Activated T-helper 1 cell treated with anti-CD3 and anti-CD28 coated beads, Interleukin-2, amount 50 U/mL, for 16 hours (primary cell): ENCODE measurements at places on chromosomes 2 and 18.

DNA sequence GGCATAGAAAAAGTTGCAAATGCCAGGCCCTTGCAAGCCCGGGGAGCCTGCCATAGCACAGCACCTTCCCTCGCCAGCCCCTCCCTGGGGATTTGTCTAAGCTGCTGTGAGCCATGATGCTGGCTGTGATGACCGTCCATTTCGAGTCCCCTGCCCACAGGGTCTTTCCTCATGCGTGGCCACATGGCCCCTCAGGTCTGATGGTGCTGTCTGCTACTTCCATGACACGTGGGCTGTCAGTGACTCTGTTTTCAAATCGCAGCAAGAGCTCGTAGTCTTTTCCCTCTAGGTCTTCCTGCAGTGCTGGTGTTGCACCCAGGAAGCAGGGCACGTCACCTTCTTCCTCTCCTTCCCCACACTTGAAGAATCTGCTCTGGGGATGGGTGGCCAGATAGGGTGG, 15.5 kb upstream of the GNAL start:
- no peak for DNase-seq

- no peak for DNase-seq
These were observed 42.6 kb downstream of the PNO1 start for GRCh38 chr2:68200157-68200787.

- peak; percentile 26 for DNase-seq
These were observed 40.1 kb downstream of the ODC1 start for GRCh38 chr2:10407841-10408648.

DNA sequence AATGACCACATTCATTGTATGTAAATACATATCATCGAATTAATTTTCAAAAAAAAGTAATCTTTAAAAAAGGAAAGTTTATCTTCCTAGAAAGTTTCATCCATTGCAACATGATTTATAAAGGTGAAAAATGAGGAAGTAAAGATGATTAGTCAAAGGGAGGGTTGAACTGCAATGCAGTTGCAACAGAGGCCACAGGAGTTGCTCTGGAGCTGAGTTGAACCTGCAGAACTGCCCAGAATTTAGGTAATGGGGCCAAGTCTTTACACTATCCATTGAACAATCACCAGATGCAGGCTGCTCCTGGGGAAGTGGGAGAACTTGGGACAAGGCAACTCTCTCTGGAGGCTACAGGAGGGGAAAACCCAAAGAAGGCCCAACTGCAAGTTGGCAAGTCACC, 390.7 kb downstream of the METTL4 start:
- DNase-seq: no peak

GRCh38 chr2:71531522-71532047, 78.2 kb downstream of the DYSF start:
- DNase-seq: no peak

GRCh38 chr2:62736899-62737559, 31.5 kb downstream of the EHBP1 start:
- no peak for DNase-seq

DNA sequence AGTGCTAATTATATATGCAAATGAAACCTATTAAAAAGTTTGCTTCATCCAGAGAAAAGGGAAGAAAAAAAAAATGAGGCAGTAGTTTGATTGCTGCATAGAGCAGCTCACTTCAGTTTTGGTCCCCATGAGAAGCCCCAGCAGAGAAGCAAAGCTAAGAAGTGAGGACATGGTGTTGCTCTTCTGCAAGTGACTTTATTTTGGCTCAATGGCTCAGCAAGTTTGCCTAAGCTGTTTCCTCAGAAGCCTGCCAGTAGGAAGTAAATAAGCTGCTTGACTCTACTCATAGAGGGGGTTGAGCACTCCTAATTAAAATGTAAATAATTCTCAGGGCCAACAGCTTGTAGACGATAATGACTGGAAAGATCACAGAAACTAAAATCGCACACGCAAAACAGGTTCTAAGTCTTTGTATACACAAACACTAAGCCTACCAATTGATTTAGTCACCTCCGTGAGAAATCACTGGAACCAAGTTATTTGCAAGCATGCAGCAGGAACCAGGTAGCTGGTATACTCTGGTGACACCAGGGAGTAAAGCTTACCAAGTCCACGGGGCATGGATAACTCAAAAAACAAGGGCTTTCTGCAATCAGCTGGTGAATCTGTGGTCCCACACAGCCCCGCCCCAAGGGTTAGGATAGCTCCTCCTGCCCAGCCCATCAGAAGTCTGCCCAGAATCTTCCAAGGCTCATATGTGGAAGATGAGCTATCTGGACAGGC, 39.7 kb upstream of the NABP1 start:
- DNase-seq: no peak

DNA sequence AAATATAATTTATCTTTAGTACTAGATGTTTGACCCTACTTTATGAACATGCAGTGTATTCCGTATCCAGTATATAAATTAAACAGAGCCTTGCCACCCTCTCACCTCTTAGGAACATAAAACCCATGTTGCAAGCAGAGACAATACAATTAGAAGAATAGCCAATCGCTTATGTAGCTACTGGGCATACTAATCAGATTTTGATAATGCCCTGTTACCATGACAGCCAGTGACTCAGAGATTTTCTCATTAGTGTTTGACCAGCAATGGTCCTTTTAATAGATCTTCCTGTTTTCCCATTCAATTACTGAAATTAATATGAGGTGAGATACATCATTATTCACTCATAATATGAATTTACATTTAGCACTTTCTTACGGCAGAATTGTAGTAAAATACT, 547.3 kb upstream of the VWC2L start:
- DNase-seq: no peak

DNA sequence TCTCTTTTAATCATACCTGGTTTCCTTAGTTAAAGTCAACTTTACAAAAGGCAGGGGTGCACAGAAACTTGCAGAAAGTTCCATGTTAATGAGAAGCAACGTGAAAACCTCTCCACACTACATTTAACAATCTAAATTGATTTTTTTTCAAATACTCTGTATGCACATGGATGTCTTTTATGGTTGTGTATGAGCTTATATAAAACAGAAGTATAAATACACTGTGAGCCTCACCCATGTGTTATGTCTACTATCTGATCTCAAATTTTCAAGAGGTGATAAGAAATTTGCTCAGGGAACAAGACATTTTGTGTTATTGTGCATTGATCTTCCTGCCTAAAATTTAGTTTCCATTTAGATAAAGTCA, 617.6 kb downstream of the ADCYAP1 start:
- no peak for DNase-seq

GRCh38 chr2:189137519-189137918, 42.0 kb downstream of the COL5A2 start:
- DNase-seq: no peak

DNA sequence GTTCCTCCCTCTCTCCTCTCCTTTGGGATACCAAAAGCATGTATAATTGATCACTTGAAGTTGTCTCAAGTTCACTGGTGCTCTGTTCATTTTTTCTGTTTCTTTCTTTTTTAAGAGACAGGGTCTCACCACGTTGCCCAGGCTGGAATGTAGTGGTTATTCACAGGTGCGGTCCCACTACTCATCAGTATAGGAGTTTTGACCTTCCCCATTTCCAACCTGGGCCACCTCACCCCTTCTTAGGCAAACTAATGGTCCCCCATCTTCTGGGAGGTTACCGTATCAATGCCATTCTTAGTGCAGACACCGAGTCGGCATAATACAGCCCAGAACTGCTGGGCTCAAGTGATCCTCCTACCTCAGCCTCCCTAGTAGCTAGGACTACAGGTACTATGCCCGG, 31.3 kb upstream of the TMEM247 start:
- no peak for DNase-seq

GRCh38 chr2:54574107-54574859, 118.2 kb downstream of the SPTBN1 start:
- peak; percentile 38 for DNase-seq

DNA sequence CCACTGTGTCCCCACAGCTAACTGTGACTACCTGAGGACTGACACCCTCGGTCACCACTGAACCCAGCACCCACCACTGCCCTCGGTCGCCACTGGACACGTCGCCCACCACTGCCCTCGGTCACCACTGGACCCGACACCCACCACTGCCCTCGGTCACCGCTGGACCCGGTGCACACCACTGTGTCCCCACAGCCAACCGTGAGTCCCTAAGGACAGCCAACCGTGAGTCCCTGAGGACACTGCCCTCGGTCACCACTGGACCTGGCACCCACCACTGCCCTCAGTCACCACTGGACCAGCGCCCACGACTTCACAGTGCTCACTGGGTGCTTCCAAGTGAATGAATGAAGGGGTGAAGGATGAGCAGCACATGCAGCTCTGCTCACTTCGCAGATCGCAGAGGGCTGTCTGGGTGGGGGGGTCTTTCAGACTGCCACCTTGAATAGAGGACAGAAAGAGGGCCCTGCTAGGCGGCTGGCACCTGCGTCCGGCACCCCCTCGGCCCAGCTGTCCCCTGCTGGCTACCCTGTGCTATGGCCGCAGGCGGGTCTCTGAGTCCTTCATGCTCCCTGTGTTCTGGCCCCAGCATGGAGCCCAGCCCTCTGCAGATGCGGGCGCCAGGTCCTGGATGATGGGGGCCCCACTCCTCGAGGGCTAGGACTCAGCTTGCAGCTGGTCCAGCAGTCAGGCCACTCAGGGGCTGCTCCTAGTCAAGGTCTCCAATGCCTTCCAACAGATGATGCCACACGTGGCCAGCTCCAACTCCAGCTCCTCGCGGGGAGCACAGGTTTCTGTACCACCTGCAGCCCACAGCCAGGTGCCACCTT, 51.4 kb upstream of the GPC1 start:
- DNase-seq: no peak

DNA sequence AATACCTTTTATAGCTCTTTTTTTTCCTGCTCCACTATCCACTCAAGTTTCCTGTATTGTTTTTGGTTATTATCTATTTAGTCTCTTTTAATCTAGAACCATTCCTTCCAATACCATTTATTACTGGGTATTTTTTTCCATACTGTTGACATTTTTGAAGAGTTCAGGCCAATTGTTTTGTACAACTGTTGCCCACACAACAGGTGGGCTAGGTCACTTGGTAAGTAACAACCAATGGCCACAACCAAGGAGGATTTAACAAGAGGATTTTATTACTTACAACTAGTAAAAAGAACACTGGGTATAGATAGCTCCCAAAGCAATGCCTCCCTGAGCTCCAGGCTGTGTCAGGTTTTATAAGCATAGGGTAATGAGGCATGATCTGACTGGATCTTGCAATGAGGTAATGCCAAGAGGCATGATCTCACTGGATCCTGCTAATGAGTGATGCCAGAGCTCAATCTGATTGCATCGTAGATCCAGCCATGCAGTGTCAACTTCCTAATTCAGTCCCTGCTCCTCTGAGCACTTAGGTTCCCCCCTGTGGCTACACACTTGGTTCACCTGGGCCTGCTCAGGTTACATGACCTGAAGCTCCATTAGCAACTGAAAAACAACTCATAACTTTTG, 7.1 kb upstream of the CEP68 start:
- DNase-seq: no peak

DNA sequence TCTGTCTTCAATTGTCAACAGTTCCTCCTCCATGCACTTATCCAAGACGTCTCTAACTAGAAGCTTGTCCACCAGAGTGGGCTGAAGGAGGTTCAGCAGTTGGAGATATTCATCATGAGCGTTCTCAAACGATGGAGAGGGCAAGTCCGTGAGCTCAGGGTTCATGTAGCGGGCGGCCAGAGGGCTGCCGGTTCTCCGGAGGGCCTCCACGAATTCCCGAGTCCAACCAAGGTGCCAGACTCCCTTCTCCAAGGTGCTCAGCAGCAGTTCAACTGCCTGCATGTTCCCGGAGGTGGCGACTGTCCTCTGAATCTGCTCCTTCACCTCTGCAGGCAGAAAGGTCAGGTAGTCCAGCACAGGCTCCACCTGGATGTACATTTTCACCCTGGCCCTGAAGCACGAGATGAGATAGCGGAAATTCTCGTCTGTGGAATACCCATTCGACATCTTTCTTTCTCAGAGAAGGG, 590 bp downstream of the IFIH1 start:
- peak; percentile 3 for DNase-seq

DNA sequence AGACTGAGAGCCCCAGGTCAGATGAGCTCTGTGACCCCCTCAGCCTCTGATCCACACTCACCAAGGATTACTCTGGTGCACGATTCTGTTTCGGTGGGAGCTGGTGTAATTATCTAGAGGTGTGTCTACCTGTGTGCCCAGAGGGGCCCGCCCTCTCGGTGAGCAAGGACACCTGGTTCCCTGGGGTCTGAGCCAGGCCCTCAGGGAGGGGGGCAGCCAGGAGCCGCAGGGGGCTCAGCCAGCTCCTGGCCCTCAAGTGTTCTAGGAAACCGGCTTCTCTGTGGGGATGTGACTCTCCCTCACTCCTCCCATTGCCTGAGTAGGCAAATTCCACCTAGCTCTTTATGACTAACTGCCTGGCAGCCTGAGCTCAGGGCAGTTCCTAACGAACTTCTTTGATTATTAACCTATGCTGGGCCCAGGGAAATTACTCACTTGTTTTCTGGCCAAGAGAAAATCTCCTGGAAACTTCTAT, 17.4 kb downstream of the AGAP1 start:
- no peak for DNase-seq

DNA sequence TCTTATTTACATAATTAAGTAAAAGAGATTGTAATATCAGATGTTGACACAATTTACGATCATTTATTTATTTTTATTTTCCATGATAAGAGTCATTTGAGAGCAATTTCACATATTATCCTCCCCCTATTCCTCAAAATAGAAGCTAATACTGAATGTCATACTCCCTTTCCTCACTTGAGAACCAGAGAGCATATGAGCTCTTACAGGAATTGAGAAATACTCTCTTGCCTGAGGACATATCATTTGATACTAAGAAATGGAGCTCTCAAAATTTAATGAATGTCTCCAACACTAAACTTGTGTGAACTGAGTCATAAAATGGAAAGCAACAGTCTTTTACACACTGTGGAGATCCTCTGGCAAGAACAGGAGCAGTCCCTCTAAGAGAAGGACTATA, 68.5 kb upstream of the CHST9 start:
- DNase-seq: no peak

GRCh38 chr18:63832470-63832869, 55.0 kb upstream of the SERPINB2 start:
- DNase-seq: no peak

GRCh38 chr2:105104208-105104731, 66.4 kb downstream of the MRPS9 start:
- DNase-seq: no peak

DNA sequence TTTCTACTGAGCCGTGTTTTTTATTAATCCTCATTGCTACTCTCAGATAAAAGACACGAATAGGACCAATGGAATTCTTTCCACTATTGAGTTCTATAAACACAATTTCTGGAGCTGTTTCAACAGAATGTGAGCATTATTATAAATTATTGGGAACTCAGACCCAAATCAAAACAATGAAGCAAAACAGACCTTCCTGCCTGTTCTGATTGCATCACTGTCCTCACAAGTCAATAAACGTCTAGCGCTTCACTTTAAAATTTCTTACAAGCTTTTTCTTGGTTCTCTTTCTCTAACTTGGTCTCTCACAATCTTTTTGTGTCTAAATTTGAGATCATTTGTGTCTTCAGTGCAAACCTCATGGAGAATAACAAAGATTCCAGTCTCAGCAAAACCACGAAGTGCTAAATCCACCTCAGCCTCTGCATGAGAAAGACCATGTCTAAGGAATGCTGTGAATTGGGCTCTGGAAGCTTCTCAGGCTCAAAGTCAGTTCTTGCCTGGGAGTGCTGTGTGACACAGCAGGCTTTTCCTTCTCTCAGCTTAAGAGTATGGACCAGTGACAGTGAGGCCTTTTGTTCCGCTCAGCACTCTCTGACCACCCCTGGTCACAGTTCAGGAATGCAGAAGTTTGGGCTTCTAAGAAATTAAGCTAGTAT, 22.8 kb downstream of the ARHGAP28 start:
- DNase-seq: no peak

- DNase-seq: no peak
These were observed 487.2 kb downstream of the GALR1 start for GRCh38 chr18:77736842-77737241.

- DNase-seq: no peak
These were observed 465 bp upstream of the PLEKHA3 start for GRCh38 chr2:178479758-178480226.
